Suppressor macrophage treated with lipopolysaccharide for 4 hours (primary cell): ENCODE measurements at places on chromosomes 6 and 20.

- DNase-seq: no peak
These were observed 272.9 kb downstream of the SMOC2 start for GRCh38 chr6:168713839-168714238.

GRCh38 chr6:116648156-116648555 lies 20.4 kb downstream of the ZUP1 start:
- no peak for DNase-seq

DNA sequence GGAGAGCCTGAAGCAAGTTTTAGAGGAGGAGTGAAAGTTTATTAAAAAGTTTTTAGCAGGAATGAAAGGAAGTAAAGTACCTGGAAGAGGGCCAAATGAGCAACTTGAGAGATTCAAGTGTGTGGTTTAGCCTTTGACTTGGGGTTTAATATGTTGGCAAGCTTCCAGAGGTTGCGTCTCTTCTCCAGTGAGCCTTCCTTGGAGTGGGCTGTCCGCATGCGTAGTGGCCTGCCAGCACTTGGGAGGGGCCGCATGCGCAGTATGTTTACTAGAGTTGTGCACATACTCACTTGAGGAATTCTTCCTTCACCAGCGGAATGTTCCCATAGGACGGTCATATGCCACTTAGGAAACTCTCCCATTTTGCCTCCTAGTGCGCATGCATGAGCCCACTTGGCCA lies 235.2 kb downstream of the ALDH8A1 start:
- peak; percentile 43 for DNase-seq

DNA sequence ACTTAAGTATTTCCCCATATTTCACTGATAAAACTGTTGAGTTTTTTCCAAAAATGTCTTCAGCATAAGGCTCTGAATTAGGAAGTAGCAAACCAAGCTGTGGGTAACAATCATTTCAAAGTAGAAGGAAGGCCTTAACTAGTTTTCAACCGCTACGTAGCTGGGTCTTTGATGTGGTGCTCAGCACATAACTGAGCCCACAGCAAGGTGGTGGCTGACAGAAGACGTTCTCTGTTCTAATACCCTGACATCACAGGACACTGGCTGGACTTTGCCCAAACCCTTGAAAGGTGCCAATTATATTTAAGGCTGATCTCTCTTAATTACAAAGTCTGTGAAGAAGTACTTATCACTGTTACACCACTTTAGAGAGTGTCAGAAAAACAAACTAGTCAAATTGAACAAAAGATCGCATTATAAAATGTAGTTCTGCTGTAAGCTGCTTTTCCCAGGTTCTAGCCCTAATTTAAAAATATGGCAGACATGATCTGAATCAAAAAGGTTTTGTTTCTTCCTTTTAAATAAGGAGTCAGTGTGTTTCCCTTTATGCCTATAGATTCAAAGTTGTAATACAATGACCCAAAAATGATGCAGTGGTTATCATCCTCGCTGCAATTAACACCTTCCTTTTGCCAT lies 26.7 kb downstream of the MAN1A1 start:
- no peak for DNase-seq

DNA sequence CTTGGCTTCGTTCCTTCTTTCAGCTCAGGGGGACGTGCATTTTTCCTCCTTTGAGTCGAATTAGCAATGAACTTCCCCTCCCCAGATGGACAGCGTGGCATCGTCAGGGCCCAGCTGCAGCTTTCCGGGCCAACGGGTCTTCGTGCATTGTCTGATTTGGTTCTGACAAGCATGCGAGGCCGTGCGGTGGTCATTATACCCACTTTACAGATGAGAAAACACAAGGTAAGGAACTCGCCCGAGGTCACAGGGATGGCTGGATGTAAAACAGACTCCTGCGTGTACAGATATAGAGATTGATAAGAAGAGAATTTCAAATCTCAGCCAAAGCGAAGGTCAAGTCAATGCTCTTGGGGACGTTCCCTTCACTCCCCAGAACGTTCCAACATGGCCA lies 187.6 kb upstream of the SULF2 start:
- DNase-seq: no peak

DNA sequence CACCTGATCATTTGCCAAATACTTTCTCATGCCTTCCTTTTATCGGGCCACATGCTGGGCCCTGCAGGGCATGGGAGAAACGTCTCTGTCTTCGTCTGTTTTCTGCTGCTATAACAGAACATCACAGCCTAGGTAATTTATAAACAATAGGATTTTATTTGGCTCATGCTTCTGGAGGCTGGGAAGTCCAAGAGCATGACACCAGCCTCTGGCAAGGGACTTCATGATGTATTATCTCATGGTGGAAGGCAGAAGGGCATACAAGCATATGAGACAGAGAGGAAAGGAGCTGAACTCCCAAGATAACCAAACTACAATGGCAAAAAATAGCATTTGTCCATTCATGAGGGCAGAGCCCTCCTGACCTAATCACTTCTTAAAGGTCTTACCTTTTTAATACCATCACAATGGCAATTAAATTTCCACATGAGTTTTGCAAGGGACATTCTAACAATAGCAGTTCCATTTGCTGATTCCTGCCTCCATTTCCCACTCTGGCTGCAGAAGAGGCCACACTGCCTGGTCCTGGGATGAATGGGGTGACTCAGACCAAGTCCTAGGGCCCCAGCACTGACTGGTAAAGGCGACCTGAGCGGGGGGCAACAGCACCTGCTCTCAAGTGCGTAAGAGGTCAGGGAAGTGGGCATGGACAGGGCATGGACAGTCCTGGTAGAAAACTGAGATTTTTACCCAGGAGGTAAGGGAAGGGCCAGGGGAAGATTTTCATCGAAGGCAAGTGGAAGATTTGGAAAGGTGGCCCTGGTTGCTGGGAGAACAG lies 5.1 kb upstream of the ZBP1 start:
- DNase-seq: no peak

GRCh38 chr20:49706630-49707091 lies 7.0 kb downstream of the B4GALT5 start:
- DNase-seq: no peak

DNA sequence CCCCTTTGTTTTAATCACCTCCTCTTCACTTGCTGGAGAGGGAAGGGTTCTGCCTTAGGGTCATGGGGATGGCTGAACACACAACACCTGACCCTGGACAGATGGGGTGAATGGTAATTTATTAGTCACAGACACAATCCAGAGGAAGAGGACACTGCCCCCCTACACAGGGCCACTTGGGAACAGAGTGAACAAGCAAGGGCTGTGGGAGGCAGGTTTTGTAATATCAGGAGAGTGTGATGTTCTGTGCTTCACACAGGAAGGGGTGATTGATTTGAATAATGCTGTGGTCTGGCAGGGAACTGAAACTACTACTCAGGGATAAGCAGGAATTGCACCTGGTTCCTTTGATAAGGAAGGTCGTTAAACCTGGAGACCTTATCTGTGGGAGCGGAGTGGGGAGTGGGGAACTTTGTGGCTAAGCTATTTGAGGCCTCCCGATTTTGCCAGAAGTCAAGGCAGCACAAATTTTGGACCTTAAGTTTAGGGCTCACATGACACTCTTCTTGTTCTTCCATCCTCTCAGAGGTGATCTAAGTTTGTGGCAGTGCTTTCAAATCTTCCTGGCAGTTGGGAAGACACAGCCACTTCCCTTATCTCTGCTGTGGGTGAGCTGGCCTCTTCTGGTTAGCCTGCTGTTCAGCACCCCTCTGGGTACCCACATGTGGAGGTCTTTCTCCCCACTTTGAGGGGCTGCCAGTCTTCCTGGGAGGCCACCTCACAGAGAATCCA lies 77.8 kb downstream of the CD164 start:
- DNase-seq: peak; percentile 76

DNA sequence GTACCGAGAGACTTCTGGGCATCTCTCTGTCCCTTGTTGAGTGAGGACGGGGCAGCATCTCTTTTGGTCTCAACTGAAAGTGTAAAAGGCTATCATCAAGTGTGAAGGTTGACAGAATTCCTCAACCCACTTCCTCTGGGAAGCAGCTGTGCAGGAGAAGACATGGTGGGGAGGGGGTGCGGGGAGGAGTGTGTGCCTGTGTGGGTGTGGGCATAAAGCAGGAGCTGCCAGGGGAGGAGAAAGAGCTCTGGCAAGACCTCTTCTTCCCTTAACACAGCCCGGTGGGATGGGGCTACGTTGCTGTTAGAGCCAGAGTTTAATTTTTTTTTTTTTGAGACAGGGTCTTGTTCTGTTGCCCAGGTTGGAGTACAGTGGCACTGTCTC lies 31.8 kb downstream of the CPXM1 start:
- DNase-seq: no peak

- no peak for DNase-seq
These were observed 13.7 kb upstream of the PAK5 start for GRCh38 chr20:9852566-9852965.

GRCh38 chr6:145704143-145704781 lies 31.1 kb downstream of the EPM2A start:
- peak; percentile 29 for DNase-seq

DNA sequence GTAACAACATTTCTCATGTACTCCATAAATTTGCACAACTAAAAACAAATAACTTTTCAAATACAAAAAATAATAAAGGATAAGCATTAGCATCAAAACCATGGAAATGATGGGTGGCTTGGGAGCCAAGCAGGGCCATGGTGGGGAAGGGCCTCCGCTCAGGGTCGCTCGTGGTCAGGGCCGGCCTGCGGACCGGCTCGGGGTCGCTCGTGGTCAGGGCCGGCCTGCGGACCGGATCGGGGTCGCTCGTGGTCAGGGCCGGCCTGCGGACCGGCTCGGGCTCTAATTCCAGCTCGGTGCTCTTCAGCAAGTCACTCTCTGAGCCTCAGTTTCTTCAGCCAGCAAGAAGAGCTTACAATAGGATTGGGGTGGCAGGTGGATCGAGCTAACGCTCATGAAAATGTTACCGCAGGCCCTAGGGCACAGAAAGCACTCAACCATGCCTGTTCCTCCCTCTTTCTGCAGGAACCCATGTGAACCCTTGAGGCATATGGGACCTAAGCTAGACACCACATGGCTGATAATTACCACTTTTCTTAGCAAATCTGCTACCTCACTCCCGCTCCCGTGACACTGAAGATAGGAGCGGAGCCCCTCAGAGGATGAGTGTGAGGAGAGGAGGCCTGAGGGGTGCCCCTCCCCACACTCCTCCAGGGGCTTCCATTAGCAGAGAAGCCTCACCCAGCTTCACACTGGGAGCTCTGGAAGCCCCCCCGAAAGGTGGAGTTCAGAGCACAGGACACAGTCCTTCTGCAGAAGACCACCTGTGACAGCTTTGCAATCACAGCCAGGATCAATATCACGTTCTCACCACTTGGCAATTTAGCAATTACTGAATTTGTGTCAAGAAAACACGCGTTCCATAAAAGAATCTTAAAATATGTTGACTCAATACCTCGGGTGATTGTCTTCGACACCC lies 103.0 kb downstream of the PSMB1 start:
- DNase-seq: no peak

- peak; percentile 16 for DNase-seq
These were observed 917 bp upstream of the TEAD3 start for GRCh38 chr6:35497571-35498421.

DNA sequence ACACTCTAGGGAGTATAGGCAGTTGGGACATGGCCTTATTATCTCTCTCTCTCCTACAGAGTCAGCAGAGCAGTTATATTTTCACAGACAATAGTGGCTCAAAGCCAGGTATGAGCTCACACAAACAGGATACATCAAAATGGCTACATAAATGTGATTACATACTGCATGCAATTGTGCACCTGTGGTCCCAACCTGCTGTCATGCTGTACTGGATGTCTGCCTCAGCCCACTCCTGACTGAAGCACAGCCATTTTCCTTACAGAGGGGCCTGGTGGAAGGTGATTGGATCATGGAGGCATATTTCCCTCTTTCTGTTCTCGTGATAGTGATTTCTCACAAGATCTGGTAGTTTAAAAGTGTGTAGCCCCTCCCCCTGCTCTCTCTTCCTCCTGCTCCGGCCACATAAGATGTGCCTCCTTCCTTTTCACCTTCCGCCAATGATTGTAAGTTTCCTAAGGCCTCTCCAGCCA lies 37.0 kb upstream of the SAMHD1 start:
- peak; percentile 27 for DNase-seq

GRCh38 chr20:61777773-61778494 lies 287.7 kb downstream of the TAF4 start:
- DNase-seq: no peak

- DNase-seq: peak; percentile 45
These were observed 86.7 kb upstream of the F13A1 start for GRCh38 chr6:6407071-6407741.

DNA sequence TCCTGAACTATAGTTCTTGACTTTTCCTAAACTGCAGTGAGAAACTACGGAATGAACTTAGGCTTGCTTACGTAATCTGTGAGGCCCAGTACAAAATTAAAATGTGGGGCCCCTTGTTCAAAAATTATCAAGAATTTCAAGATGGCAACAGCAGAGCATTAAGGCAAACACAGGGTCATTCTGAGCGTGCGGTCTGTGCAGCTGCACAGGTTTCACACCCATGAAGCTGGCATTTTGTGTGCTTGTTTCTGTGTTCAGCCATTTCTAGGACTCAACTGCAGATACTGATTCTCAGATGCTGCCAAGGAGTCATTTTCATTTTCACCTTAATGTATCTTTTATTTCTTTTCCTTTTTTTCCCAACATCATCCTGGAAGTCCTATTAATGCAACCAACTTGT lies 49.6 kb upstream of the HBS1L start:
- no peak for DNase-seq

DNA sequence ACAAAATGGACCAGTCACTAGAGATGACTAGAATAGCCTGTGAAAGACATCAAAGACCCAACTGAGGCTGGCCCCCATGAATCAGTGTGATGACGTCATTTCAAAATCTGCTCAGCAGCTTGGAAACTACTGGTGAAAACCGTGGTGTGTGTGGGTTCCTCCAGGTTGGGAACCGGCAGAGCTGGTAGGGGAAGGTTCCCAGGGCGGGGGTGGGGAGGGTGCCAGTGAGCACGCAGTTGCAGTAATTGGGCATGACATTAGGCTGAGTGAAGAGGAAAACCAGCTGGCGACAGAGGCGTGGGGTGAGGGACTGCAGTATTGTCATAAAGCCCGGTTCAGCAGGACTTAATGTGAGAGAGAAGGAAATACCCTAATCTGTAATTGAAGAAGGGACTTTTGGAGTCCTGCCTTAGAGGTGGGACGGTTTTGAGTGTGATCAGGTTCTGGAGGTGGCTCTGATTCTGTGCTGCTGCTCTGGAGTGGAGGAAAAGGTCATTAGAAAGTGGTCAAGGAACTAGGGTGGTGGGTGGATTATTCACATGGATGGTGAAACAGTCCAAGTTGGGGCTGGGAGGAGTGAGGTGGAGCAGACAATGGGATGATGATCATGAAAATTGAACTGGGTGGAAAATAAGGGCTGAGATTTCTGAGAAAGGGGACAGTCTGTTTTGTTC lies 52.0 kb upstream of the MTHFD1L start:
- peak; percentile 3 for DNase-seq

GRCh38 chr20:50153153-50153499 lies 397 bp downstream of the PEDS1 start:
- no peak for DNase-seq

GRCh38 chr6:47737406-47737805 lies 39.0 kb downstream of the ADGRF4 start:
- no peak for DNase-seq

- DNase-seq: no peak
These were observed 206.4 kb downstream of the DTNBP1 start for GRCh38 chr6:15456422-15456821.
